Smooth muscle cell of the umbilical artery (primary cell): ENCODE measurements at places on chromosomes 7 and 10. TPM values are rescaled to one million over a fixed set of nuclear protein-coding genes. Genes with fewer than 3 reads are reported as not detected.

The KCNMA1 gene
- 107 and 110 TPM in 2 replicates for total RNA-seq

The GLRX3 gene
- total RNA-seq, result 67.4 and 101 TPM in 2 replicates

The UNC5B gene
- 43.4 and 46.3 TPM in 2 replicates for total RNA-seq

The NPY4R gene
- 0.14 and 2.1 TPM in 2 replicates for total RNA-seq

The MACROH2A2 gene
- total RNA-seq, result 5.6 and 9.5 TPM in 2 replicates

The MYL10 gene
- total RNA-seq, result not detected in 2 replicates

The METTL2B gene
- total RNA-seq, result 34.4 and 44.1 TPM in 2 replicates

The ZNF248 gene
- total RNA-seq, result 10.4 and 14.8 TPM in 2 replicates

The OR6B1 gene
- not detected in 2 replicates for total RNA-seq

The CPED1 gene
- total RNA-seq, result 12.8 and 42.6 TPM in 2 replicates

The CISD1 gene
- 14.6 and 25.1 TPM in 2 replicates for total RNA-seq

The ATG9B gene
- 1.6 and 2.1 TPM in 2 replicates for total RNA-seq

The TSPAN33 gene
- total RNA-seq, result 0.09 and 1.2 TPM in 2 replicates

The NPC1L1 gene
- total RNA-seq, result under 0.01 TPM in 1 of 2 replicates, not detected in the other

The TPK1 gene
- total RNA-seq, result 0.59 and 1.8 TPM in 2 replicates

The DLX5 gene
- total RNA-seq, result 0.30 TPM in 1 of 2 replicates, not detected in the other

The SPDYE11 gene
- total RNA-seq, result not detected in 2 replicates

The UPK3B gene
- under 0.01 TPM in 1 of 2 replicates, not detected in the other for total RNA-seq

The NUTM2A gene
- total RNA-seq, result 0.30 and 0.37 TPM in 2 replicates

The OR2A5 gene
- not detected in 2 replicates for total RNA-seq

The CDH23 gene
- under 0.01 TPM in 2 replicates for total RNA-seq

The PLEKHS1 gene
- total RNA-seq, result not detected in 2 replicates

The DDX21 gene
- total RNA-seq, result 57.3 and 109 TPM in 2 replicates

The UFSP1 gene
- total RNA-seq, result 6.4 and 8.6 TPM in 2 replicates

The DNA2 gene
- total RNA-seq, result 3.9 and 8.9 TPM in 2 replicates

The GIMAP7 gene
- total RNA-seq, result not detected in 2 replicates

The ACHE gene
- 0.30 and 0.74 TPM in 2 replicates for total RNA-seq

The LRRC61 gene
- total RNA-seq, result 1.8 and 2.2 TPM in 2 replicates

The RSU1 gene
- 56.4 and 83.5 TPM in 2 replicates for total RNA-seq

The GIMAP2 gene
- total RNA-seq, result under 0.01 TPM in 1 of 2 replicates, not detected in the other

The SEMA3D gene
- 6.8 and 23.8 TPM in 2 replicates for total RNA-seq

The EBF3 gene
- total RNA-seq, result not detected in 2 replicates

The UPK3BL2 gene
- total RNA-seq, result 0.89 and 1.9 TPM in 2 replicates

The OR13A1 gene
- total RNA-seq, result not detected in 2 replicates

The BAIAP2L1 gene
- 3.0 and 5.2 TPM in 2 replicates for total RNA-seq

The PSD gene
- total RNA-seq, result 2.4 and 12.2 TPM in 2 replicates

The SPACDR gene
- total RNA-seq, result 0.30 and 1.5 TPM in 2 replicates

The PNLIP gene
- not detected in 2 replicates for total RNA-seq

The EIF5AL1 gene
- total RNA-seq, result 0.30 and 0.46 TPM in 2 replicates

The SPDYE2 gene
- total RNA-seq, result not detected in 2 replicates

The RBP3 gene
- total RNA-seq, result under 0.01 TPM in 1 of 2 replicates, not detected in the other

The TSPAN14 gene
- 11.0 and 51.6 TPM in 2 replicates for total RNA-seq

The RNLS gene
- total RNA-seq, result 5.9 and 8.1 TPM in 2 replicates

The PRR15 gene
- total RNA-seq, result under 0.01 and 1.2 TPM in 2 replicates

The SUPV3L1 gene
- 23.8 and 33.0 TPM in 2 replicates for total RNA-seq

The ZNF655 gene
- total RNA-seq, result 49.6 and 68.9 TPM in 2 replicates

The FBXO24 gene
- 0.30 and 0.32 TPM in 2 replicates for total RNA-seq

The HMX3 gene
- total RNA-seq, result not detected in 2 replicates

The PDZD7 gene
- 1.2 and 1.5 TPM in 2 replicates for total RNA-seq

The MYH16 gene
- total RNA-seq, result under 0.01 and 0.32 TPM in 2 replicates

The PILRA gene
- 0.89 TPM in 1 of 2 replicates, not detected in the other for total RNA-seq

The HOXA13 gene
- 6.8 and 10.0 TPM in 2 replicates for total RNA-seq

The TMEM176B gene
- not detected in 2 replicates for total RNA-seq

The OR2A12 gene
- not detected in 2 replicates for total RNA-seq

The SLC18A2 gene
- 0.05 TPM in 1 of 2 replicates, not detected in the other for total RNA-seq

The OPN1SW gene
- not detected in 2 replicates for total RNA-seq

The ELFN1 gene
- 0.30 and 0.74 TPM in 2 replicates for total RNA-seq

The CARD11 gene
- 2.8 and 3.0 TPM in 2 replicates for total RNA-seq

The PDE6C gene
- not detected in 2 replicates for total RNA-seq
